ENCODE measurements at places on chromosomes 12 and 14.
A peak's percentile ranks its signal among the peaks of the same experiment; 100 is the strongest.

DNA sequence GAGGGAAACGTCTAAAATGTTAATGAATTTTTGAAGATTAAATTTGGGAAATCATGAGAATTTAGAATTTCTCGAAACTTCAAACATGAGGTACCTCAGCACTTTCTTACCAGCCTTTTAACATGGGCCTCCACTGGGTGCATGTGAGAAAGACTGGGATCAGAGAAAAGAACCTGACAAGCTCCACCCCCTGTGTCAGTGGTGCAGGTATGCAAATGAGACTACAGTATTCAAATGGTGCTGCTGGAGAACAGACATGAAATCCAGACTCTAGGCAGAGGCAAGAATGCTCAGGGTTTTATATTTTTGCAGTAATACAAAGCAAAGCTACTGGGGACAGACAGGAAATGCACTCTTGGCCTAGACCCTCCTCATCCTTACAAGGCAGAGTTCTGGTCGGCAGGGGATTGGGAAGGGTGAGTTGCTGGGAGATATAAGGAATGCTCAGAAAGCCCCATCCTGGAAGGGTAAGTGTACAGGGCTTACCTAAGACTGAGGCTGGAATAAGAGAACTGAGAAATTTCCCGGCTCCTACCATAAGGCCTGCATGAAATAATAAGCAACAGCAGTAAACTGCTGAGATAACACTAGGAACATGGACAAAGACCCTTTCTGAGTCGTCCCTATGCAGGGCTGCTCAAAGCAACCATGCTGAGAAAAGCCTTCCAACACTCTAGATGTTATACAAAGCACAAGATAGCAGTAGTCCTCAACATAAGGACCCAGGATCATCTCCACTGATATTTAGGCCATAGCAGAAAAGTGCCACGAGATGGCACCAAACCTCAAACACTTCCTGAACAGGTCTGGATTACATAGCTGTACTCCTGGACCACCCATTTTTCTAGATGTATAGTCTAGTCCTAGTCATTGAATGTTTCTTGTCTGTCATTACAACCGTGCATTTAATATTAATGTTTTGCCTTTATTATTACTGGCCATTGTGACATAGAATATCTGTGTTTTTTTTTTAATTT, 260.8 kb downstream of the RASSF9 start:
- DNase-seq: no peak

DNA sequence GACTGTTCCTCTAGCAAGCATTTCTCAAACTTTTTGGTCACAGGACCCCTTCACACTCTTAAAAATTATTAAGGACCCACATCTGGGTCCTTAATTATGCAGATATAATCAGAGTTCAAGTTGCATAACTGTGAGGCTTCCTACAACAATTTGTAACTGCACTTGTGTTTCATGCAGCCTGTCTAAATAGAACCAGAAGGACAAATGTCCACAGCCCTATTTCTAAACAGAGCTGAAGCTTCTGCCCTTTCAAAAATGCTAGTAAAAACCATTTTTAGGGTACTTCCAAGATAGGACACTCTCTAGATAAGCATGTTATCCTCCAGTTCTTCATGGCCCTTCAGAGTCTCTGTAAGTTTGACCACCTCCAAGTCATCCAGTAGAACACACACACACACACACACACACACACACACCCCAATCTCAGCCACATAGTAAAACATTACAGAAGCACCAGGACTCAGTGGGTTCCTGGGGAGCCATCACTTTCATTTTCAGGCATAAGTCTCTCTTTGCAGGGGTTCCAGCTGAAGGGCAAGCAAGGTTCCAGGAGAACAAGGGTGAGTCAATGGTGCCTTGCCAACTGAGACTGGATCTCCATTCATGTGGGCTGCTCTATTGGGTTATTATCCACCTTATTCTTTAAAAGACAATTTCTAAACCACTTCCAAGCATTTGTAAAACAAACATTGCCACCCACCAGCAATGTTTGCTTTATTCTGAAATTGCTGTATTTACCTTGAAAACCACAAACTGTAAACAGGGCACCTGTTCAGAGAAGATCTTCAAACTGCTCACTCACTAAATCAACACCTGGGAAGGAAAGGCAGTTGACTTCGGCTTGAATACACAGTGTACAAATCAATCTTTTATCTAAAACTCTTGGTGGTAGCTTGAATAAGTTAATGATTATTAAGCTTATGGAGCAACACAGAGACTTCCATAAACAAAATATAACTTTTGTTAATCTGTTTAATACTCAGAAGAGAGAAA, 64.1 kb downstream of the ITPR2 start:
- no peak for DNase-seq

DNA sequence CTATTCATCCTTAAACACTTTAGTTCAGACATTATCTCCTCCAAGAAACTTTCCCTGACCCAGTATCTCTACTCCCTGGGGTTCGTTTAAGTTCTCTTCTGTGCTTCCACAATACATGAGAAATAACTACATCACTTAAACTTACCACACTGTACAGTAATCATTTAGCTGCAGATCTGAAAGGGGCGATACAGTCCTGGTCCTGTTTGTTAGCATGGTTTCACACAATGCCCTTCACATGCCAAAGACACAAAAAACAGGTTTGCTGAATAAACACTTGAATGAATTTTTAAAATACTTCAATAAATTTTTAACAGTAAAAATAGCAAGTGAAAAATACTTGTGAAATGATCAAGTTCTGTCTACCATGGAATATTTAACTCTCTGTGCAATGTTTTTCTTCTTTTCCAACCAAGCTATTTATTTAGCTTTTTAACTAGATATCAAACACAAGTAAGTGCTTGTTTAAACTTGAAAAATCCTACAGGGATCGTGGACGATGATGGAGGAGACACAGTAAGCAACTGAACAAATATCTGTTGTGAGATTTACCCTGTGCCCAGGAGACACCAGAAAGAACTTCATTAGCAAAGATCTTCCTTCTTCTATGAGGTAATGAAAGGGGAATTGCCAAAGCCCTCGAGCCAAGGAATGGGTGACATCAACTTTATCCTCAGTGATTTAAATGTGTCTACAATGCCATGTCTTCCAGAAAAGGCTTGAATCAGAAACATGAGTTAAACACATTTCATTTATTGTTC, 255.6 kb upstream of the GRIP1 start:
- DNase-seq: no peak

GRCh38 chr12:25307818-25308217, 57.1 kb upstream of the KRAS start:
- DNase-seq: no peak

DNA sequence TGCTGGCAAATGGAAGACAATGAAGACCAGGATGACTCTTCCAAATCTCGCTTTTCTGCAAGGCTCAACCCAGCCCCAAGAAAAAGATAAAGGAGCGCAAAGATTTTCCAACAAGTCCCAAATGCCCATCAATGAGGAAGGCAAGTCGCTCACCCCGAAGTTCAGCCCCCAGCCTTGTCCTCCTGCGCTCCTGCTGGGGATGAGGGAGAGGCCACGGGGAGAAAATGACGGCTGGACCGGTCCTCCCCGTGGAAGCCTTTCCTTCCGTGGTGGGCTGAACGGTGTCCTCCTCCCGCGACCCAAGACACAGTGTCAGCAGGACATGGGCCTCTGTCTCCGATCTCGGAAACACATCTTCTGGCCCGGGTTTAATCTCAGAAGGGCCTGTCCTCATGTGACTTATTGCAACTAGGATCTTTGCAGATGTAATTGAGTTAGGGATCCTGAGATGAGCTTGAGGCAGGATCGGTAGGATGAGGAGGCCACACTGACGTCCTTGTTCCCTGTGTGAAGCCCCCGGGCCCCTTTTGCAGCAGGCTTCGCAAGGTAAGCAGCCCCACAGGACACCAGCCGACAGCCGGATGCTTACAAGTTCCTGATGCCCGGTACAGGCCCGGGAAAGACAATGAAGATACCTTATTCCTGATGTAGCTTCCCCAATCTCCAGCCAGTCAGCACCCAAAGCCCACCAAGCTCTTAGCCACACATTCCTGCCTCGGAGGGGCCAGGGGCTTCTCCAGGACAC, 64.2 kb downstream of the GALNT9 start:
- DNase-seq: no peak

DNA sequence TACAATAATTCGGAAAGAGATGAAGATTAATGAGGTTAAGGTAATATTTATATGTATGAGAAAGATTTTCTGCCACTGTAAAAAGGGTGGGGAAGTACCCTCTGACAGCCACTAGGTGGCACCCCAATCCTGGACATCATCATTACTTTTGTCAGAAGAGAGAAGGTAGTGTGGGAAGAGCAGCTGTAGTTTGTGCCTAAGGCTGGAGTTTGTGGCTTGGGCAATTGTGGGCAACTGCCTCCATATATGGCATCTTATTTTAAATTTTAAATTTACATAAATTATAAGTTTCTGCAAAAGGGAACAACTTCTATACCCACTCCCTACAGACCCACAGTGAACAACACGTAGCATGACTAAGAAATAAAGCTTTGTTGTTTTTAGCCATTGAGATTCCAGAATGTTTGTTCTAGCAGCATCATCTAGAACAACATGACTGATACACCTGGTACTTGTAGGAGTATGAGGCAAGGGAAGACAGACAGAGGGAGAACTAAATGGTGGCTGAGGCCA, 34.4 kb upstream of the SYCP3 start:
- DNase-seq: peak; percentile 51

GRCh38 chr14:49220492-49220891, 365.7 kb downstream of the RPS29 start:
- DNase-seq: no peak

- no peak for DNase-seq
These were observed 105.0 kb upstream of the FRMD6 start for GRCh38 chr14:51546603-51547258.

DNA sequence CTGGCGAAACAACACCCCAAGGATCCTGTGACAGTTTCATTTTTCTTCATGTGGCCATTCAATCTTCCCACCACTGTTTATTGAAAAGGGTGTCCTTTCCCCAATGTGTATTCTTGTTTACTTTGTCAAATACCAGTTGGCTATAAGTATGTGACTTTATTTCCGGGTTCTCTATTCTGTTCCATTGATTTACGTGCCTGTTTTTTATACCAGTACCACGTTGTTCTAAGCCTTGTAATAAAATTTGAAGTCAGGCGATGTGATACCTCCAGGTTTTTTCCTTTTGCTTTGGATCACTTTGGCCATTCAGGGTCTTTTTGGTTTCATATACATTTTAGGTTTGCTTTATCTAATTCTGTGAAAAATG, 9.1 kb upstream of the MGAT4C start:
- no peak for DNase-seq

- DNase-seq: no peak
These were observed 43.4 kb upstream of the CFAP54 start for GRCh38 chr12:96445691-96446583.

- no peak for DNase-seq
These were observed 124.4 kb downstream of the SLC38A4 start for GRCh38 chr12:46701356-46701755.

GRCh38 chr12:4210183-4210582, 63.4 kb upstream of the CCND2 start:
- no peak for DNase-seq

- DNase-seq: no peak
These were observed 1.1 kb downstream of the LRP1 start for GRCh38 chr12:57129321-57129842.

- no peak for DNase-seq
These were observed 8.2 kb downstream of the DMAC2L start for GRCh38 chr14:50320283-50320682.

DNA sequence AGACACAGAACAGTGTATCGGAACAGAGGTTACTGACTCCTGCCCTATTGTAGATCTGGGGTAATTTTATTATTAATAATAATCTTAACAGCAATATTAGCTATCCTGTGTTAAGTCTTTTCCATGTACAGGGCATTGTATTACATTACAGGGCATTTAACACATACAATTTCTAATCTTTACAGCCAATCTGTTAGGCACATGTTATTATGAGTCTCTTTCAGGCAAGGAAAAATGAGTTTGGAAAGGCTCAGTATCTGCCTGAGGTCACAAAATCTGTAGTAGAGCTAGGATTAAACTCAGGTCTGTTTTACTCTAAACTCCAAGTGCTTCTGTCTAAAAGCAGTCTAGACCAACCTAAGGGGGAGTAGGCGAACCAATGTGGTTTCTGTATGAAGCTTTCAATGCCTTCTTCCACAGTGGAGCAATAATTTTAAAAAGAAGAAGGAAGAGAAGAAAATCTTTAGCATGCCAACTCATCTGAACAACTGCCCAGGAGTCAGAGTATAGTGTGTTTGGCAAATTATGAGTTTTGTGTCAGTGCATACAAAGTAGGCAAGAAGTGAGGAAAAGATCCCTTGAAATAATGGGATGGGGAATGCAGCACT, 192.6 kb downstream of the CHST11 start:
- DNase-seq: no peak

DNA sequence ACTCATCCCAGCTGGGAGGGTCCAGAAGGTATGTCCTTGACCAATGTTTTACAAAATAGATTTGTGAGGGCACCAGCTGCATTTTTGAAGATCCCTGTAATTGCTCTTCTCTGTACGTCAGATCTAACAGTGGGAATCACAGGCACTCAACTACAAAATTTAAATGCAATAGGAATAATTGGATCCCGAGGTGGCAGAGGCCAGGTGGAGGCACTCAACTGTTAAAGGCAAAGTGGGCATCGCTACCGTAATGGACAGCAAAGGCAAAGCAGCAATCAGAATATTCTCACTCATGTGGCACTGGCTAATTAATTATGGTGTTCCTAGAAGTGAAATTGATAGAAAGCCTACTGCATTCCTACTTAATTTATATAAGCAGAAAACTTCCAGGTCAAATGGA, 27.9 kb upstream of the PSMC1 start:
- no peak for DNase-seq

- no peak for DNase-seq
These were observed 1.4 kb upstream of the SUDS3 start for GRCh38 chr12:118374909-118375308.

GRCh38 chr14:85528080-85528896, 1.7 kb upstream of the FLRT2 start:
- no peak for DNase-seq

DNA sequence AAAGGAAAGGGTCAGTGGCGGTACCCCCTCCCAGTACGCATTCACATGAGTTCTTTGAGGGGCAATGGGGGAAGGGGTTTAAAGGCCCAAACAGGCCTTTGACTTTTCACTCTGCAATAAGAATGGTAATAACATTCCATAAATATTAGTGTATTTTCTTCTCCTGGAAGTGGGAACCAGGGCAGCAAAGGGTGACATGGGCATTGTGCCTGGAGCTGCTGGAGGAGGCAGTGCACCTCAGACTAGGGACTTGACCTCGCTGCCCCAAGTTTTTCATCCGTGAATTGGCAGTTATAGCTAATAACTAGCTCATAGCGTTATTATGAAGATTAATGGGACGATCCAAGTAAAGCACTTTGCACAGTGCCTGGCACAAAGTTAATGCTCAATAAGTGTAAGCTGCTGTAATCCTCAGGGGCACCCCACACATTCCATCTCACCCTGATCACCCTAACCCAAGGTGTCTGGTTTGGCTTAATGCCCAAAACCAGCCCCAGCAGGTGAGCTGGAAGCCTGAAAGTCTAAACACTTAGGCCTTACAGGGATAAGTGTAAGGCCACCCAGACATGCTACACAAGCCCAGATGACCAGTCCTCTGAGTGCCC, 2.8 kb upstream of the KCNH3 start:
- no peak for DNase-seq

GRCh38 chr12:31393004-31393550, 67.1 kb upstream of the SINHCAF start:
- no peak for DNase-seq
